ENCODE measurements at places on chromosomes 4 and X. TPM values are rescaled to one million over a fixed set of nuclear protein-coding genes. Genes with fewer than 3 reads are reported as not detected.

Gene CCDC160
- total RNA-seq = not detected

Gene DCAF4L1
- total RNA-seq = 0.37 TPM

Gene TDO2
- not detected for total RNA-seq

Gene TMEM156
- not detected for total RNA-seq

Gene KDR
- 51.0 TPM for total RNA-seq
